ENCODE measurements at places on chromosomes 7 and 10.

DNA sequence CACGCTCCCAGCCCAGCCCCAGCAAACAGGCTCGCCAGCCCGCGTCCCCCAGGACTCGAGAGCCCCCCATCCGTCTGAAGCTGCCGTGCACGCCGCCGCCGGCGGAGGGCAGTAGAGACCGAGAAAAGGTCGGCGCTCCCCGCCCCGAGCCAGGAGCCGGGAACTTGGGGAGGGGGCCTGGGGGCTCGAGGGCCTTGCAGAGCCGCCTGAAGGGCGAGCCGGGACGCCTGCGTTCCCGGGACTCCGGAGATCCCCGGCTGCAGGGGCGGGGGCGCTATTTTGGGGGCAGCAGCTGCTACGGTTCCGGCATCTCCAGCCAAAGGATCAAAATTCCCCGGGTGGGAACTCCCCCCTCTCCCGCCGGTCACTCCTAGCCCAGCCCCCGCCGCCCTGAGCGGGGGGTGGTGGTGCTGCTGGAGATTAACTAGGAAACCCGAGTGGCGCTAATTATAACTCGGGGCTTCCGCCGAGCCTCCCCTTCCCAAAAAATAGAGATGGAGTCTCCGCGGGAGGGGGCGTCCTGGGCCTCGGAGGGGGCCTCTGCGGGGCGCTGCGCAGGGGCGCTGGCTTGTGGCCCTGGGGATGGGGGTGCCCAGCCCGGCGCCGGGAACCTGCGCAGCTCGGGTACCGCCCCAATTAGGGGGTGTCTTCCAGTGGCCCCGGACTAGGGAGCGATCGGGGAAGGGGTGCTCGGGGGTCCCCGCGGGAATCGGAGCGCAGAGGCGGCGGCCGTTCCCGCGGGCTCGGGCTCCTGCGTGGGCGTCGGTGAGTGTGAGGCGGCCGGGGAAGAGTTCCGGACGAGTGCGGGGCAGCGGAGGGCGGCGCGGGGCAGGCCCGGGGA lies 608 bp downstream of the ACHE start:
- DNase-seq: no peak

DNA sequence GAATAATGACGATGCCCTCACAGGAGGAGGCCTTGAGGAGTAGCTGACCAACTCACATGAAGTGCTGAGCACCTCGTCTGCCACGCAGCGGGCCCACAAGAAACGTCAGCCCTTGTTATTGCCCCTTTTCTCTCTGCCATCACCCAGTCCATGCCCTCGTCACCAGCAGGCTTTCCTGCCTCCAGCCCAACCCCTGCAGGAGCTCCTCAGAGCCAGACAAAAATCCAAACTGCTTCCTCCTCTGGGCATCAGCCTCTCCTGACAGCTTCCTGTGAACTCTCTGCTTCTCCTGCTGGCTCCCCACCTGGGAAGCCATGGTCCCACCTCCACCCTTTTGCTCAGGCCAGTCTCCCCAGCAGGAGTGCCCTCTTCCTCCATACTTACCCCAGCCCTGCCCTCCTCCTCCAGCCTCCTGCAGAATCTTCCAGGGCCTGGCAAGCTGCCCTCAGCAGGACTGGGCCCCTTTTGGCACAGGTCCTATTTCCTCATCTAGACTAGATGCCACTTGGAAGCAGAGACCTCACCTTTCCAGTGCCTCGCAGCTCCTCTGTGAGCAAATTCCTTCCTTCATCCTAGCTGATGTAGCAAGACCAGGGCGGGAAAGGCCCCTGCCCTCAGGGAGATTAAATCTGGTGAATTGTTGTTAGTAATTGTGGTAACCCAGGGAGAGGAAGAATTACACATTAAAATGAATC lies 115.1 kb downstream of the C10orf105 start:
- DNase-seq: no peak

- no peak for DNase-seq
Measured at GRCh38 chr10:79090134-79090803, 21.5 kb downstream of the ZMIZ1 start.

GRCh38 chr10:34581801-34582532 lies 233.1 kb downstream of the PARD3 start:
- no peak for DNase-seq

- DNase-seq: no peak
Measured at GRCh38 chr7:42128703-42129102, 108.3 kb downstream of the GLI3 start.

DNA sequence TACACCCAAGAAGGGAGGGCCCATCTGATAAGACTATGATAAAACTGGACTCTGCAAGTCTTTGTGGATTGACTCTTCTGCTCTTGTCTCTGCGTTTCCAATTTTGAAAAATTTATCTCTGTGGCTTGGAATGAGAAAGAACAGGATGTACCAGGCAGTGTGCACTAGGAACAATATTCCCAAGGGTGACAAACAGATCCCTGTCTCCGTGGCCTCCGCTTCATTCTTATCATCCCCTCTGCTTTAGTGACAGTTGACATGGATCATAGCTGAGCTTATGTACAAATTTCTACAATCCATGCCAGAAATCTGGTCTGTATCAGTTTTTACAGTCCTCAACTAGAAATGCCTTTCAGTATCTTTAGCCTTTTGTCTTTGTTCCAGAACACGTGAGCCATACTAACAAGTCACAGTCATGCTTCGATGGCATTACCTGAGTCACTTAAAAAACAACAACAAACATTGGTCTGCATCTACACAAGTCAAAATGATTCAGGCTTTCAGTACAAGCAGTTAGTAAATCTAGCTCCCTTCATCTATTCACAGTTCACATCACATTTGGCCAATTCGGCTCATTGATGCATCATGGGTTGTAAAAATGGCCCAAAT lies 393.6 kb upstream of the CELF2 start:
- no peak for DNase-seq

- no peak for DNase-seq
Measured at GRCh38 chr10:52455098-52455497, 141.0 kb downstream of the DKK1 start.

- DNase-seq: no peak
Measured at GRCh38 chr7:123131556-123131955, 68.2 kb downstream of the SLC13A1 start.

DNA sequence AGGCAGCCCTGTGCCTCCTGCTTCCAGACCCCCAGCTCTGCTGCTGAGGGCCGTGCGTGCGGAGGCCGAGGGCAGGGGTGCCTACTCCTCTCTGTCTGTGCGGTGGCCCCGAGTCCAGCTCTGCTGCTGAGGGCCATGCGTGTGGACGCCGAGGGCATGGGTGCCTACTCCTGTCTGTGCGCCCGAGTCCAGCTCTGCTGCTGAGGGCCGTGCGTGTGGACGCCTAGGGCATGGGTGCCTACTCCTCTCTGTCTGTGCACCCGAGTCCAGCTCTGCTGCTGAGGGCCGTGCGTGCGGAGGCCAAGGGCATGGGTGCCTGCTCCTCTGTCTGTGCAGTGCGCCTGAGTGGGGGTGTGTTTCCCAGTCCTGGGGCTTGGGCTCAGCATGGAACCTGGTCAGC lies 142.7 kb downstream of the ZMYND11 start:
- no peak for DNase-seq

GRCh38 chr7:111586711-111587409 lies 24.6 kb upstream of the IMMP2L start:
- no peak for DNase-seq

- no peak for DNase-seq
Measured at GRCh38 chr10:87089746-87090145, 4.9 kb downstream of the GLUD1 start.

GRCh38 chr7:24075426-24075810 lies 208.6 kb upstream of the NPY start:
- peak; percentile 2 for DNase-seq

- DNase-seq: no peak
Measured at GRCh38 chr7:131080754-131081153, 246.9 kb upstream of the MKLN1 start.

DNA sequence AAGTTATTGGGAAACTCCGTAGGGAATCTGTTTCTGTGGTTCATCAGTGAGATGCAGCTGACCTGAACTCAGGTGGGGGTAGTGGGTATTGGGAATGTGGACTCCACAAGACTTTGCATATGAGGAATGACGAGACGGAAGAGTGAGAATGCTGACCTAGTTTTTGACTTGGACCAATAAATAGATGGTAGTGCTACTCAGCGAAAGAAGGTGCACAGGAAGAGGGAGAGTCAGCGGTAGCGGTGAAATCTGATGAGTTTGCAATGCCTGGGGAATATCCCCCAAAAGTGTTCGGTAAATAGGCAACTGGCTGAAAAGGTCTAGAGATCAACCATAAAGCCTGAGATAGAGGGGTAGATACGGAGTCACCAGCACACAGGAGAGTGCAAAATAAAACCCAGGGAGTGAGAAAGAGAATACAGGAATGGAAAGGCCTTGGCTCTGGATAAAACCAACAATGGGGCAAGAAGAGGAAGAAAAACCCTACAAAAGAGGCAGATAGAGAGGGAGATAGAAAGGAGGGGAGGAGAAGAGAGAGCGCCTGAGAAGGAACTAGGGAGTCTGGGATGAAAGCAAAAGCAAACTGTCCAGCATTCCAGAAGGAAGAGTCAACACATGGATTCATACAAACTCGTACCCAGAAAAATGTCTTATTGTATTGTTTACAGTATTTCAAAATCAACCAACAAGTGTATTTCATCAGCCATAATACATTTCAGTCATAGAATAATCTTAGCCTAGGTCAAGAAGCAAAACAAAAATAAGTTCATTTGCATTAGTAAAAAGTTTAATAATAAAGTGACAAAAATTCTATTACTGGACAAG lies 5.4 kb downstream of the ARHGAP21 start:
- peak; percentile 56 for DNase-seq

GRCh38 chr10:61779950-61780659 lies 117.4 kb downstream of the CABCOCO1 start:
- DNase-seq: peak; percentile 92

DNA sequence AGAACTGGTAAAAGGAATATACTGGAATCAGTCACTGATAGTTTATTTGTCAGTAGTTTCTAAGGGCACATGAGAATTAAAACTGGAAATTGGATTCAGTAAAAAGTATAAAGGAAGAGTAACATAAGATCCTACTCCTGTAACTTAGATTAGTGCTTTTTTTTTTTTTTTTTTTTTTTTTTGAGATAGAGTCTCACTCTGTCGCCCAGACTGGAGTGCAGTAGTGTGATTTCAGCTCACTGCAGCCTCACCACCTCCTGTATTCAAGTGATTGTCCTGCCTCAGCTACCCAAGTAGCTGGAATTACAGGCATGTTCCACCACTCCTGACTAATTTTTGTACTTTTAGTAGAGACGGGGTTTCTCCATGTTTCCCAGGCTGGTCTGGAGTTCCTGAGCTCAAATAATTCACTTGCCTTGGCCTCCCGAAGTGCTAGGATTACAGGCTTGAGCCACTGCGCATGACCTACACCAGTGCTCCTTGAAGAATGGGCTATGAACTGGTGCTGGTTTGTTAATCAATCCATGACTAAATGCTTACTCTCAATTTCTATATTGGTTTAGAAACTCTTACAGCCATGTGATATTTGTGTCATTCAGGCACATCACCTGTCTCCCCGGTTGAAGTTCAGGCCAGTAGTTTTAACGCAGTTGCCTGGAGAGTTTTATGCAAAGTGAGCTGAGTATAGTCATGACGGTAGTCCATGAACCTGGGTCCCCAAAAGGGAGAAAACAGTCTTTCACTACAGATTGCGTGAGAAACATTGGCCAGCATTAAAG lies 65.0 kb downstream of the ZEB1 start:
- no peak for DNase-seq

DNA sequence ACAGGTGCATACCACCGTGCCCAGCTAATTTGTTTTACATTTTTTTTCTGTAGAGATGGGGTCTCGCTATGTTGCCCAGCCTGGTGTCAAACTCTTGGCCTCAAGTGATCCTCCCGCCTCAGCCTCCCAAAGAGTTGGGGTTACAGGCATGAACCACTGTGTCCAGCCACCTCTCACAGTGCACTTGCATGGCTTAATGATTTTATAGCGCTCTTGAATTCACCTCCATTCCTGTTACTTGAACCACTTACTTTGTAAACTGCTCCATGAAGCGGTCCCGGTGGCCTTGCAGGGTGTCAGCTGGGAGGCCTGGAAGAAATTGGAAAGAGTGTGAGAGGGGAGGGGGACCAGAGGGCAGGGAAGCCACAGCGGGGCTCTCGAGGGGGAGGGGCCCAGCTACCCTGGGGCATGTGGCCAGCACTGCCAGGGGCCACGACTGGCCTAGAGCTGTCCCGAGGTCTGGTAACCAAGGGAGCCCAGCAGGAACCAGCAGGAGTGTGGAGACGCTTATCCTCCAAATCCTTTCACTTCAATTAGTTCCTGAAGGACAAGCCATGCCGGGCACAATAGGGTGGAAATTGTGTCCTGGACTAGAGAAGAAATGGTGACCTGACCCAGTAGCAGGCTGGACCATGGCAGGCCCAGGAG lies 76.0 kb downstream of the SPDYE5 start:
- no peak for DNase-seq

- DNase-seq: no peak
Measured at GRCh38 chr10:13648425-13648824, 61.7 kb downstream of the PRPF18 start.

GRCh38 chr10:77648472-77648871 lies 10.9 kb upstream of the KCNMA1 start:
- no peak for DNase-seq

- DNase-seq: peak; percentile 87
Measured at GRCh38 chr7:24831240-24831639, 74.0 kb upstream of the GSDME start.

GRCh38 chr7:128954830-128955802 lies 17.4 kb downstream of the IRF5 start:
- DNase-seq: peak; percentile 76

- DNase-seq: no peak
Measured at GRCh38 chr10:48594803-48595538, 9.9 kb downstream of the ARHGAP22 start.

- DNase-seq: no peak
Measured at GRCh38 chr7:29146057-29146706, at the start of gene CPVL. TSS of gene CPVL (minus strand) at chr7:29146537. CDS start at chr7:29121061, 25,476 bp downstream.

DNA sequence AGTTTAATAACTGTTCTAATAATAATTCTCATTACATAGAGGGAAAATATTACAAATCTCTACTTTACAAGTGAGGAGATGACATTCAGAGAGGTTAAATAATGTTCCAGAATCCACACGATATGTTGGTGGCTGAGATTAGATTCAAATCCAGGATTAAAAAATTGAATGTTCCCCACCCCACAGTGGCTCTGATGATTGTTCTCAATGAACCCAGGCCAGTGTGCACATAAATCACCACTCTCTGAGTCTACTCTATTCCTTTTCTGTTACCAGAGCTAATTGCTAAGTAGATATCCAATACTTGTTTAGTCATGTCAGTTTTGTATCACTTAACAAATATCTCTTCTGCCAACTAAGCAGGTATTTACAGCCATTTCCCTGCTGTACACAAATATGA lies 281.0 kb downstream of the ABCA13 start:
- no peak for DNase-seq

All from stromal cell of bone marrow (primary cell).